ENCODE measurements at places on chromosomes 5 and 9.

DNA sequence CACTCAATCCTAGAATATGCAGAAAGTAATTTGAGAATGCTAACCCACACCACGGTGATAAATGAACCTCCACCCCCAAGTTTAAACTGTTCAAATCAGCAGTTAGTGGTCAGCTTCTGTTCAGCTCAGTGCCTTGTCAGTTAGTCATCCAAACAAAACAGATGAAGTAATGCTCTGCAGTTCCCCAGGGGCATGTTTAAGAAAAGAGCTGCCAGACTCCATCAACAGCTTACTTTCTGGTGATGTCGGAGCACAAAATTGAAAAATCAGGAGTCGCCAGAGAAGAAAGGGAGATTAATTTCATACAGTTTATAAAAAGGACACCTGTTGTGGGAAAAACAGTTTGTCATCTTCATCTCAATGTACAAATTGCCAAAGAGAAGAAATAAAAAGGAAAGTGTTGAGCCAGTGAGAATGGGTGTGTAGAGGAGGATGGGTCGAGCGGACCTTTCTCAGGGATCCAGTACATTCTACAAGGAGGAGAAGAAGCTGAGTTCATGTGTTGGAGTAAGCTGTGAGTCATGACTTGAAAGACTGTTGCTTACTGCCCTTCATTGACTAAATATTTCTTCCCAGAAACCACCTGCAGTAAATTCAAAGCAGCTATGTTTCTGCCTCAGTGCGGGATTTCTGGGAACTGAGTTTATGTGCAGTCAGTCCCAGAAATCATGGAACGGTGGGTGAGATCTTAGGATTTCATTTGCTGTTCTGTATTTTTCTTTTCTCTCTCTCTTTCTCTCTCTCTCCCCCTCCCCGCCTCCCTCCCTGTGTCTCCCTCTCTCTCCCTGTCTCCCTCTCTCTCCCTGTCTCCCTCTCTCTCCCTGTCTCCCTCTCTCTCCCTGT is 13.7 kb downstream of the TRIO start:
- DNase-seq = no peak

GRCh38 chr5:573206-573605 is 38.9 kb upstream of the CEP72 start:
- no peak for DNase-seq

DNA sequence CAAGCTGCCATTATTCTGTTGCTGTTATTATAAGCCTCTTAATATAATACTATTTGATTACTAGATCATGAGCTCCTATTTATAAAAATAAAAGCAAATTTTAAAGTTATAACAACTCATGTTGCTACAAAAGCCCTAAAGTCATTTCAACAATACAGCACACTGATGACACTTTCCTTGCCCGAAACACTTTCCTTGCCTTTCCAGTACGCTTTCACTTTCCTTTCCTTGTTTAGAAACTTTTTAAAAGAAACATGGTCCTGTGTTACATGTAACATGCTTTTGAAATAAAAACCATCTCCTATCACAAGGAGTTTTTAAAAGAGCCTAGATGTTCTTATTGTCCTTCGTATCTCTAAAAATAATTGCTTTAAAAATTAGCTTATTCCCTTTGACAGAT is 688.4 kb downstream of the PTPRD start:
- no peak for DNase-seq

DNA sequence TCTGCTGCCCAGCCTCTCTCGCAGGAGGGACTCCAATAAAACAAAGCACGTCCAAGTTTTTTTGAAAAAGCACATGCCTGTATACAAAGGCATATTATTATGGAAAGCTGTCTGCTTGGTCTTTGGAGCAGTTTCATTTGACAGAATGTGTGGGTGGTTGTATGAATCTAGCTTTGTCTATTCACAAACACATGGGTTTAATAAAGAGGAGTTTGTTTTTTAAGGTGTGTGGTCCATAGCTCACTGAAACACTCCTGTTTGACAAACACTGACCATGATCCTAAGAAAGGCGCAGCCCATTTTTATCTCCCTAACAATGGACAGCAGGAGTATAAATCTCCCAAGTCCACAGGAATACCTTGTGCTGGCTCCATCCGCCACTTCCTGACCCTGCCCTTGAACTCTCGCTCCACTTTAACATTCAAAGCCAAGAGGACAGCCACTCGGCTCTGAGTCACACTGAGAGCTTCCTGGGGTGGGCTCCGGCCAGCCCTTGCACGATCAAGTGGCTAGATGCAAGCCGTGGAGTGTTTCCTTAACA is 371.9 kb downstream of the EBF1 start:
- no peak for DNase-seq

DNA sequence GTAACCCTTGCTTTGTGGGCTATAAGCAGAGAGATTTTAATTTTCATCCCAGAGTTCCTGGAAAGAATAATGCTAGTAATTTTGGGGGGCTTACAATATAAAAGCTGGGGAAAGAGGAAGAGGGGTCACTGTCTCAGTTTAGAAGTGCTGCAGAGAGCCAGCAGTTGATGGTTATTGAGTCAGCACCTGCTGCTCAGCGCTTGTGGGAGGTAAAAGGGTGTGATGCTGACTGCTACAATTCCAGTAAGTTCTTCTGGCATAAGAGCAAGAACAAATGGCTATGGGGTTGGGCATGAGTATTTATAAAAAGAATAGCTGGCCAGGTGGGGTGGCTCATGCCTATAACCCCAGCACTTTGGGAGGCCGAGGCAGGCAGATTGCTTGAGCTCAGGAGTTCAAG is 88.5 kb downstream of the MAST4 start:
- no peak for DNase-seq

DNA sequence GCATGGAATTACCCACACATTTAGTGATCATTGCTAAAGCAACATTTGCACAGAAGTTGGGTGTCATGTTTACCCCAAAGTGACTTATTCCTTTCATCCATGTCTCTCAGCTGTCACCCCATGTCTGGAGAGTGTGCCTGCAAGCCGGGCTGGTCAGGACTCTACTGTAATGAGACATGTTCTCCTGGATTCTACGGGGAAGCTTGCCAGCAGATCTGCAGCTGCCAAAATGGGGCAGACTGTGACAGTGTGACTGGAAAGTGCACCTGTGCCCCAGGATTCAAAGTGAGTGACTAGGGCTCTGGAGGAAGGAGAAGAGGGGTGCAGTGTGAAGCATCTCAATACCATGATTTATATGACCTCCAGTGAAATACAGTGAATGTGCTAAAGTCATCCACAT is 99.9 kb upstream of the PRRC1 start:
- no peak for DNase-seq

GRCh38 chr5:152380415-152381123 is 24.5 kb downstream of the NMUR2 start:
- no peak for DNase-seq

DNA sequence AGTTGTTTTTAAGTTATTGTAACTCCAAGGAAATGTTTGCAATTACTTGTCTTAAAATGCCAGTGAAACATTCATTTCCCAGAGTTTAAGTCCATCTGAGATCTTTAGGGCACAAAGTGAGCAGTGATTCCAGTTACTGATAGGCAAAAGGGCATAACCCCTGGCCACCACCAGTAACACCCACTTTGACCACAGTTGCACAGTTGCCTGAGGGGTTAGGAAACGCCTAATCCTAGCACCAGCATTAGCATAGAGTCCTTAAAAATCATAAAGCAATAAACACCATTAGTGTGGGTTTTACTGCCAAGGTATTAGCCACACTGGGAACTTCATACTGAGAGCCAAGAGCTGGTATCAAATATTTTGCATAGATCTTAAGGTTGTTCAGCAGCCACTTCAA is 143.9 kb downstream of the SNCAIP start:
- no peak for DNase-seq

DNA sequence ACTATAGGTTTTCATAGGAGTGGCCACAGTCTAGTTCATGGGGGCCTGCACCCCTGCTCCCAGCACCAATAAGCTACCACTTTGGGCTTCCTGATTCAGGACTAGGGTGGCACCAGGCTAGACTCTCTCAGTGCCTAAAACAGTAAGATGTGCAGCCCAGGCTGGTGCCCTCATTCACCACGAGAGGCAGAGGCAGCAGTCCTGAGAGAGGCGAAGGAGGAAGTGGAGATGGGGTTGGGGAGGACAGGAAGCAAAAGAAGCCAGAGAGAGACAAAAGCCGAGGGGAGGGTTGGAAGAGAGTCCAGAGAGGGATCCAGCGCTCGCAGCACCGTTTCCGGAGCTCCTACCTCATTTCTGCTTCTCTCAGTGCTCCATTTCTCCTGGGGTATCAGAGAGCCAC is 180.9 kb downstream of the MED10 start:
- no peak for DNase-seq

DNA sequence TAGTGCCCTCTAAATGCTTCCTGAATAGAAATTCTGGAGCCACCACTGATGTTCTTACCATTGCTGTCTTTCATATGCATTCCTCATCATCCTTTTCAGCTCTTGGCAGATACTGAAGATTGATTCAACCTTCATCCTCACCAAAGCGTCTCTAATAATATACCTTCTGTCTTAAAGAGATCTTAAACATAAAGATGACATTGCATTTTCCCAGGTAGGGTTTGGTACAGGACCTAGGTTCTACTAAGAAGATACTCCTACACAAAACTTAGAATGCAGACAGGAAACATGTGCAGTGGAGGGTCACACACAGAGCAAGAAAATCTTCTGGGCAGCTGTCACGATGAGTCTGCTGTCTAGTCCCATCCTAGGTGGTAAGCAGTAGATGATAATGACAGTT is 41.0 kb upstream of the RPS23 start:
- DNase-seq = no peak

DNA sequence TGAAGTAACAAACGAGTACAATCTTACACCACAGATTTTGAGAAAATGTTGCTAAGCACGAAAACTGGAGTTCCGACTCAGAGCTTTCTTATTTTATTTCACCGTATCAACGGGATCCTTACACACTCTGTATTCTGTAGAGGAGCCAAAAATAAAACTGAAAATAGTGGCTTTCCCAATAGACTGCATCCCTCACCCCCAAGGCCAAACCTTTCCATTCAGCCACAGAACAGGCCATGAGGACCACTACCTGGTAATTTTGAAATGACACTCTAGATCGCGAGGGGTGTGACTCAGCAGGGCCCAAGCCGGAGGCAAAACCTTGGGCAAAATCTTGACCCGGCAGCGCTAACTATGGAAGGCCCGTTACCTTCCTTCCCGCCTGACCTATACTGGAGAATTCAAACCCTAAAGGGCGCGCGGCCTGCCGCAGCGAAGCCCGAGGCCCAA is 432 bp downstream of the HSPA9 start:
- DNase-seq = no peak

GRCh38 chr9:34884747-34885189 is 73.3 kb upstream of the PHF24 start:
- DNase-seq = no peak

DNA sequence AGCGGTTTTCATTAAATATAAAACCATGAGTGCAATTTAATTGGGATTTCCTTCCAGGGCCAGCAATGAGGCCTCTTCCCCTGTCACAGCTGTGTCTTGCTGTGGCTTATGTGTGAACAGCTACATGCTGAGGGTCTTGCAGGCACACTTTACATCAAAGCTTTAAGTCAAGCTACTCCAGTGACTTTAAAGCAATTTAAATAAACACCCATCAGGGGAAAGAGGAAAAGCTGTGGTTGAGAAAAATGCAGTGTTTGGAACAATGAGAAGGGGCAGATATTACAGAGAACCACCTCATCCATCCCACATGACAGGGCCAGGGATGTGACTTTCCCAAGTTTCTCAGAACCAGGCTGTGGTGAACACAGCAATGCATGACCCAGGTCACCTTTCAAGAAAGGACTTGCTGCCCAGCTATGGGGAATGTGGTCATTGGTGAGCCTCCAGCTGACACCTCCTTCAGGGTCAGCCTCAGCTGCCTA is 115.9 kb upstream of the LPAR1 start:
- no peak for DNase-seq

DNA sequence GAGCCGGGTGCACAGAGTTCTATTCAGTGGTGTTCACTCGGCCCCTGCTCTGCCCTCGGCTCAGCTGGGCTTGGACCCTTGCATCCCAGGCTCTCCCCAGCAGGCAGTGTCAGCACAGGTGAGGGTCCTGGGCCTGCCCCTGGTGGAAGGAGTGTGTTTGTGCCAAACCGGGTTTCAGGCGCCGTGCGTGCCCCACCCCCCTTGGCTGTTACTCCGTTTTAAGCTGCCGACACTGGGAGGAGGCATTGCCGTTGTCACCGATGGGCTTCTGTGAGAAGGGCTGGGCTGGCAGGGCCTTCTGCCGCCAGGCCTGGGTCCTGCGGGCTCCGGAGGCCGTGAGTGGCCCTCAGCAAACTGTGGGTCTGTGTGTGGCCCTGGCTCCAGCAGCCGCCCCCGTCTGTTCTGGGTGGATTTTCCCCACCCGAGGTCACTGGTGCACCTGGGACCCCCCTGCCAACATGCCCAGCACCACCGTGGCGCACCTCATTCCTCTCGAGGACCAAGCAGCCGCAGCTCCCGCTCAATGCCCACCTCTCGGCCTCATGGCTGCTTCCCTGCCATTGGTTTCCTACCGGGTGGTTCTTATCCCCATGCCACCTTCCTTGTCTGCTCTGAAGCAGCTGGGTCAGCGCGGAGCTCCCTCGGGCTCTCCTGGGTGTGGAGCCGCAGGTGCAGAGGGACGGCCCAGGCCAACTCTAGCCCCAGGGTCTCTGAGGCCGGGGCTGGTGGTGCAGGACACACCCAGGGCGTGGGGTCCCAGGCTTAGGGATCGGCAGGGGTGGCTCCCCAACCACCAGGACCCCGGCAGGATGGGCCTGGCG is 44.3 kb upstream of the EXOC3 start:
- no peak for DNase-seq

- DNase-seq = no peak
These were observed 150.2 kb downstream of the KIAA0825 start for GRCh38 chr5:94467954-94468930.

DNA sequence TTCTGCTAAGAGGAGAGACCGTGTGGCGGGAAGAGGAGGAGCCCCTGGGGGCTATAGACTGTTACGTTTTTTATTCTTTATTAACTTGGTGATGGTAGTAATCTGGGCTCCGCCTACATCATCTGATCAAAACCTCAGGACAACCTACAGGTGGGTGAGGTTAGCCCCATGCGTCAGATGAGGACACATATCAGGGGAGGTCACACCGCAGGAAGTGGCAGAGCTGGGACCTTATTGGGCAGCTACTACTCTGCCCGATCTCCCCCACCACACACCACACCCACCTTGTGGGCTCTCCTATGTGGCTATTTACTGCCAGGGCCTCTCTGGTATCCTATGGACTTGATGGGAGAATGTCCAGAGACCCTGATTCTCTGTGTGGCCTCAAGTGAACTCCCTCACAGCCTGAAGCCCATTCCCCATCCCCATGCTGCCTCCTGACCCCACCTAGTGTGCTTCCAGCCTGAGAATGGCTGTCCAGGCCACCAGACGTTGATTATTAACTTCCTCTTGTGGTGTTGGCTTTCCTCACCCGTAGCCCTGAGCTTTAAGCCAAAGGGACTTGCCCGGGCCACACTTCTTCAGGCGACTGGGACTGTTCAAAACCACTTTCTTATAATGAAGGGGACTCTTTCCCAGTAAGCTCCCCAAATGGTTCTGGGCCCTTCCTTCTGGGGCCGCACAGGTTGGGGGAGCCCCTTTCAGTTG is 8.2 kb downstream of the UNC5A start:
- no peak for DNase-seq

Measured in esophagus squamous epithelium (tissue), 5 donors.